ENCODE measurements at places on chromosomes 1 and 21. TPM values are rescaled to one million over a fixed set of nuclear protein-coding genes. Genes with fewer than 3 reads are reported as not detected.

The KCNK1 gene
- total RNA-seq = 0.13 TPM

The CYP4A22 gene
- total RNA-seq = not detected

The LAD1 gene
- total RNA-seq = 0.10 TPM

The PDE4DIP gene
- total RNA-seq = 13.6 TPM

DNA sequence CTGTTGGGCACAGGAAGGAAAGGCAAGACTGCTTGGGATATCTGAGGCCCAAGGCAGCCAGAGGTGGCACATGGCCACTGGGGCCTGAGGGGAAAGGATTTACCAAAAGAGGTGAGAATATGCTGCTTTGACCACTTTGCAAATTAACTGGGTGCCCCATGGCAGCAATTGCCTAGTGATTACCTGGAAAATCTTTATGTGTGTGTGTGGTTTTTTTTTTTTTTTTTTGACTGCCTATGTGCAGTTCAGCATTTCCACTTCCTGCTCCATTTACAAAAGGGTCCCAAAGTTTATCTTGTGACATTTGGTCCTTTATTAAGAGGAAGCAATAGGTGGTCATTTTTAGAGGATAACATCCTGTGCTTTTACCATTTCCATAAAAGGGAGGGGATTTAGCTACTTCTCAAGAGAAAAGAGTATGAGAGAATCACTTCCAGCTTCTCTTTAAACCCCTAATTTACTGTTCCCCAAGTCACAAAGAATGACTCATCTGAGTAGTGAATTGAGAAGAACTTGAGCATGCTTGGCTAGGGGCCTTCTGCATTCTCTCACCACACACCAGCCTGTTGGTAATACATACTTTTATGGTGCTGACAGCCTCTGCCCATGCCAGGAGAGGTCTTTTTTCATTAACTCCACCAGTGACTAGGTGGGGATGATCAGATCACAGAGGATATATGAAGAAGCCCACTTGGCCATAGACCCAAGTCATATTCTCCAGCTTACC is 52.1 kb downstream of the SYDE2 start:
- H3K4me1 ChIP-seq = no peaks in the 10 kb centered on the region
- H3K27me3 ChIP-seq = no peaks in the 10 kb centered on the region
- no peak overlapping the region for H3K4me3 ChIP-seq
- DNase-seq = no peak
- H3K36me3 ChIP-seq = no peaks in the 10 kb centered on the region

DNA sequence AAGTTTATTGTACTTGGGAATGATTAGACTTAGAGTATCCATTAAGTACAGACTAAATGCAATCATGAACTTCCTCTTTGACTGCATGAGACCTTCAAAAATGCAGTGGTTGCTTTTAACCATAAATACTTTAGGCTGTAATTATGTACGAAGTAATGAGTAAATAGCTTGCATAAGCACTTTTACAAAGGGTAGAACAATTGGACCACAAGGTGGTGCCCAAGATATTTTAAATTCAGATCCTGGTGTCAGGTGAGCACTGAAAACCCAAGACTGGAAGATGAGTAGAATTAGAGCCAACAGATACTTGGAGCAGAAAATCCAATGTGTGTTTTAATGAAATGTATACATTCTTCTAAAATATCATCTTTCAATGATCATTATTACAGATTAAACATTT is 43.4 kb upstream of the RHOU start:
- H3K4me3 ChIP-seq = no peak overlapping the region
- H3K4me1 ChIP-seq = peaks cover 4% of the 10 kb centered on the region

DNA sequence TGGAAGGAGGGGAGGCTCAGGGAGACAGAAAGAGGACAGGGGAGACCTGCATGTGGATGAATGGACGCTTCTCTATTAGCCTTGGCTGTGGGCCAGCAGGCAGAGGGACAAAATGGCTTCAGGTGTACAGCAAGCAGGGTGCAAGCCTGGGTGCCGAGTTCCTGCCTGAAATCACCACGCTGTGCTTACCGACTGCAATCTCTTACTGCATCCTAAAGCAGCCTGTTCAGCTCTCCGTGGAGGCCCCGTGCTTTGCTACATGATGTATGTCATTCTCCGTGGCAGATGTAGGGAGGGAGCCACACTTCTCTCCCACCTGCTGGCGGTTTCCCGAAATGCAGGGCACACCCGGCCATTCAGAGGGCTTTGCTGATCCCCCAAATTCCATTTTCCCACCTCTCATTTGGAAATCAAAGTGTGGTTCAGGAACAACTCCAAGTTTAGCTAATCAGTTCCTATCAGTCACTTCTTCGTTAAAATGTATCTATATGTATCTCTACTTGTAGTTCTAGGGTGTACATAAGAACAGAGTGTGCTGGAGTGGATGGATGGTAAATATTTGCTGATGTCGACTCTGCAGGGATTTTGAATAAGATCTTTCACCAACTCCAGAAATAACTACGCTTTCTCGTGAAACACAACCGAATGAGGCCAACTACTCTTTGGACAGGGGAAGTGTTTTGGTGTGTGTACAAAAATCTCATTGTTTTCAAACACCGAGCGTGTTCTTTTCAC is 122.3 kb upstream of the BACE2 start:
- H3K36me3 ChIP-seq = no peaks in the 10 kb centered on the region
- no peak overlapping the region for H3K27ac ChIP-seq
- H3K4me1 ChIP-seq = no peaks in the 10 kb centered on the region
- no peak for DNase-seq
- no peak overlapping the region for H3K4me3 ChIP-seq

- H3K27me3 ChIP-seq = no peaks in the 10 kb centered on the region
- DNase-seq = no peak
- no peak overlapping the region for H3K4me3 ChIP-seq
- no peak overlapping the region for H3K27ac ChIP-seq
- no peaks in the 10 kb centered on the region for H3K36me3 ChIP-seq
Measured at GRCh38 chr1:30632481-30632880, 90.9 kb downstream of the MATN1 start.

DNA sequence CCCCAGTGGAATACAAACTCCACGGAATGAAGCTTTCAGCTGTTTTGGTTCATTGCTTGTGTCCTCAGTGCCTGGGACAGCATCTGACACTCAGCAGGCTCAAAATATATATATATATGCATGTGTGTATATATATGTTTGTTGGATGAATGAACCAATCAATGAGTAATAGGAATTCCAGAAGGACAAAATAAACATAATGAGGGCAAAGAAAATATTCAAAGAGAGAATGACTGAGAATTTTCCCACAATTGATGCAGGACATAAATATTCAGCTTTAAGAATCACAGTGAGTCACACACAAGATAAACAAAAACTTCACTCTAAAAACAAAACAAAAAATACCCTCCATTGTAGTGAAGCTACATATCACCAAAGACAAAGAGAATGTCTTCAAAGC is 64.0 kb downstream of the CHD5 start:
- no peak overlapping the region for H3K27ac ChIP-seq
- peak; percentile 73 for DNase-seq
- H3K27me3 ChIP-seq = no peaks in the 10 kb centered on the region
- H3K4me3 ChIP-seq = no peak overlapping the region
- H3K4me1 ChIP-seq = no peaks in the 10 kb centered on the region

- H3K4me3 ChIP-seq = no peak within 1 kb of the TSS
- no peaks in the 10 kb centered on the region for H3K4me1 ChIP-seq
- DNase-seq = no peak
- H3K27ac ChIP-seq = no peak within 1 kb of the TSS
- H3K27me3 ChIP-seq = peaks cover 2% of the 10 kb centered on the region
Measured at GRCh38 chr1:76867342-76868130, at the start of gene ST6GALNAC5. Gene ST6GALNAC5, plus strand, starts transcription at chr1:76867480.

DNA sequence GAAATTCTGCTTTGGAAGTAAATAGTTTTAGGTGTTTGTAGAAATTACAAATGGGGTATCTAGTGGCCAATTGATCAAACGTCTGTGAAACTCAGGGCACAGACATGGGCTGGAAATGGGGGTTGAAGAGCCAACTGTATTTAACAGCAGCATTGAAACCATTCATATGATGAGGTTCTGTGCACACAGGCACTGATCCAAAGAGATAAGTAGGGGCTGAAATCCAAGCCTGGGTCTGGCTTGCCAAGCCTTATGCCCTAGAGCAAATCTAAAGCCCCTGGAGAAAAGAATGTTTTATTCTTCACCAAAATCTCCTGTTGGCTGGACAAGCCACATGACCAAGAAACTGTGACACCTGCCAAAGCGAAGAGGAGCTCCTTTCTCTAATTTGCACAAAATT is 67.6 kb upstream of the ST6GALNAC5 start:
- DNase-seq = no peak
- no peak overlapping the region for H3K27ac ChIP-seq
- H3K36me3 ChIP-seq = no peaks in the 10 kb centered on the region

DNA sequence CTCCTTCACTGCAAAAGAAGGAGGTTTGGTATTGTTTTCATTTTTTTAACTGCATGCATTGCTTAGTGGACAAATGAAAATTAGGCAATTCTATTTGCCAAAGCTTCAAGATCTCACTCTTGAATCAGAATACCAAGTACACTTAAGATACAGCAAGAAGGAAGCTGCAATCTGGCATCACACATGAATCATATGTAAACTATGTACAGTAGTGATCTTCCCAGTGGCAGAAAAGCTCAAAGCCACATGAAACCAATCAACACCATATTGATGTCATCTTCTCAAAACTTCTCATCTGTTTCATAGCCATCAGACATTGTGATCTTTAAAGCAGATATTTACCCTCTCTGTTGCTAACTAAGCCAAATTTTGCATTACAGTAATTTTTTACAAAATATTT is 550.1 kb downstream of the LTN1 start:
- DNase-seq = no peak
- no peak overlapping the region for H3K4me3 ChIP-seq
- no peak overlapping the region for H3K27ac ChIP-seq
- H3K4me1 ChIP-seq = no peaks in the 10 kb centered on the region
- H3K36me3 ChIP-seq = no peaks in the 10 kb centered on the region

DNA sequence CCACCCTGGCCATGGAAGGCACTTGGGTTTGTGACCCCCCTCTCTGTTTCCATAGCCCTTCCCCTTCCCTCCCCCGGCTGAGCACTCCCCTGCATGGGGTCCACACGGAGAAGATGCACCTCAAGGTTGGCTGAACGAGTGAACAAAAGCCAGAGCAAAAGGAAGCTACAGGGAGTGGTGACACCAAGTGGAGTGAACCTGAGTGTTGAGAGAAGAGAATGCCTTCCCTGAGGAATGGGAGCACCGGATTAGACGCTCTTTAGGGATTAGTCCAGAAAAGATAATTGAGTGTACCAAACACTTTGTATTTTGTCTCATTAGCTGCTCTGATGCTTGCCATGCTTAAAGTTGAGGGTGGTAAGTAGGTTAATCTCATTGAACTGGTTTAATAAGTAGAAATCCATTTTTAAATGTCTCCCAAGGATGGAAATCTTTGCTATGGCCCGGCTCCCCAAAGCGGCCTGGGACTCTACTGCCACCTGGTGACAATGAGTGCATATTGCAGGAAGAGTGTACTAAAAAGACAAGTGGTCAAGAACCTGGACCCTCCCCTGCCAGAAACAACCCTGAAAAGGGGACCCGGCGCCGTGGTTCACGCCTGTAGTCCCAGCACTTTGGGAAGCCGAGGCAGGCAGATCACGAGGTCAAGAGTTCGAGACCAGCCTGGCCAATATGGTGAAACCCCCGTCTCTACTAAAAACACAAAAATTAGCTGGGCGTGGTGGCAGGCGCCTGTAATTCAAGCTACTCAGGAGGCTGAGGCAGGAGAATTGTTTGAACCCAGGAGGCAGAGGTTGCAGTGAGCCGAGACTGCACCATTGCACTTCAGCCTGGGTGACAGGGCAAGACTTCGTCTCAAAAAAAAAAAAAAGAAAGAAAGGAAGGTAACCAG is 150.6 kb upstream of the ZC3H12A start:
- H3K27ac ChIP-seq = no peak overlapping the region
- H3K27me3 ChIP-seq = peaks cover 11% of the 10 kb centered on the region
- peak; percentile 27 for DNase-seq
- H3K4me1 ChIP-seq = no peaks in the 10 kb centered on the region
- H3K36me3 ChIP-seq = no peaks in the 10 kb centered on the region

DNA sequence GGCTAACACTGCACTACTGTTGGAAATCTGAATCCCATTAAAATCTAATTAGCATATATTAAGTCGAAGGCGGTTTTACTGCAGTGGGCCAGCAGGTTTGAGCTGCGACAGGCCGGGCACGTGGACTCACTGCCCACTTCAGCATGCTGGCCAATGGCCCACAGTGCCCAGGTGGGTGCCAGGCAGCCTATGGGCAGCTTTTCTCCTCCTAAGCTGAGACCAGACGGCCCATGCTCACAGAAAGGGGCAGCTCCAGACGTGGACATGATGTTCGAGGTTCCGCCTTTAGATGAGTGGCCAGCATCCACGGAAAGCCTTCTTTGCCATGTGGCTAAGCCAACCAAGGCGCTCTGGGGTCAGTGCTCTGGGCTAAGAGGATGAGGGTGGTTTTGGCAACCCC is 89.8 kb upstream of the KLHDC7A start:
- DNase-seq = no peak
- no peaks in the 10 kb centered on the region for H3K4me1 ChIP-seq
- H3K27ac ChIP-seq = no peak overlapping the region

DNA sequence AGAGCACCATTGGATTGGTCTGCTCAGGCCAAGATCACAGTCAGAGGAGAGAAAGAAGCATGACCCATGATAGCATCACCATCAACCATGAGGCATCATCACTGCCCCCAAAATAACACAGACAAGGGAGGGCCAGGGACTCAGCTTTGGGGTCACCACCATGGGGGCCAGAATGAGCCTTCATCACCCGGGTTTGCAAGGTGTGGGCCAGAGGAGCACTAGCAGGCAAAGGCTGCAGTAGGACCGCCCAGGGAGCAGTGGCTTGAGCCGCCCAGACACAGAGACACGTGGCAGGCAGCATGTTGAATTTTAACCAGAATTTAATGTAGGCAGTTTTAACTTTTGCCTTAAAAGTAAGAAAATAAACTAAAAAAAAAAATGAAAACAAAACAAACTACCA is 53.7 kb upstream of the TMPRSS2 start:
- no peaks in the 10 kb centered on the region for H3K36me3 ChIP-seq
- no peaks in the 10 kb centered on the region for H3K27me3 ChIP-seq
- DNase-seq = no peak
- 0 out of 2 replicates have a peak, but pooled peaks cover 2% of the 10 kb centered on the region for H3K4me1 ChIP-seq

- no peaks in the 10 kb centered on the region for H3K36me3 ChIP-seq
- H3K27me3 ChIP-seq = no peaks in the 10 kb centered on the region
- H3K27ac ChIP-seq = no peak overlapping the region
- no peak for DNase-seq
- no peak overlapping the region for H3K4me3 ChIP-seq
Measured at GRCh38 chr1:203667616-203668015, 41.0 kb downstream of the ATP2B4 start.

- no peaks in the 10 kb centered on the region for H3K36me3 ChIP-seq
- no peak overlapping the region for H3K4me3 ChIP-seq
- no peak overlapping the region for H3K27ac ChIP-seq
- DNase-seq = no peak
- H3K4me1 ChIP-seq = no peaks in the 10 kb centered on the region
Measured at GRCh38 chr1:101285922-101286570, 49.2 kb downstream of the S1PR1 start.

DNA sequence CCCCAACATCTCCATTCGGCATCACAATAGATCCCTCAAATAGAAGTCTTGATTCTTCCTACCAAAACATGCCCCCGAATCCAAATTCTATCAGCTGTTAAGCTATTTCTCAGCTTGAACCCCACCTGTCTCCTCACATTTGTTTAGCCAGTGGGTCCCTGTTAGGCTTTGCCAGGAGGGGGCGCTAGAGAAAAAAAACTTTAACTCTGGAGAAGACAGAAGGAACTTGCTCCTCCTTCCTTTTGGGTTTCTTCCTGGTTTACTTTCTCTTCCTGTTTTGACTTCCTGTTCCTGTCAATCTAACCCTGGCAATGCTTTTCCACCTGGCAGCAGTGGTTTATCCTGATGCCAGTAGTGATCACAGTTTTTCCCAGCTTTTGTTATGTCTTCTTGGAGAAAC is 95.6 kb upstream of the KCNK1 start:
- no peaks in the 10 kb centered on the region for H3K4me1 ChIP-seq
- H3K4me3 ChIP-seq = no peak overlapping the region
- DNase-seq = no peak
